ENCODE measurements at places on chromosomes 3 and 15.

- DNase-seq, result peak; percentile 67
Measured at GRCh38 chr15:66715181-66715624, 13.2 kb downstream of the SMAD6 start.

GRCh38 chr3:150515210-150515609 is 31.1 kb downstream of the SERP1 start:
- peak; percentile 7 for DNase-seq

DNA sequence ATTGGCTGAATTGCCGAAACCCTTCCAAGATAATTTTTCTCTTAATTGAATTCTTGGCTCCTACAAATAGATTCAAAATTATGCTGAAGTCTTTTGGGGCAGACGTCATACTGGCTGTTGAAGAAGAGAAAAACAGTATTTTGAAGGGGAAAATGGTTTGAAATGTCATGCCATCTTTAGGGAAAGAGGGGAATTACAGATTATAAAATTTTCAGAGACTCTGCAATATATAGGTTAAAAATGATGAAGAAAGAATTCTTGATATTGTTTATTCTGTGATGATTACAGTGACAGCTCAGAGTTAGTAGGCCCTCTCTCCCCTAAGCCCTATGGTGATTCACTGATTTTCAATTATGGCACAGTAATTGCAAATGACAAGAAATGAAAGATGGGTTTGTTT is 86.1 kb downstream of the CGNL1 start:
- no peak for DNase-seq

DNA sequence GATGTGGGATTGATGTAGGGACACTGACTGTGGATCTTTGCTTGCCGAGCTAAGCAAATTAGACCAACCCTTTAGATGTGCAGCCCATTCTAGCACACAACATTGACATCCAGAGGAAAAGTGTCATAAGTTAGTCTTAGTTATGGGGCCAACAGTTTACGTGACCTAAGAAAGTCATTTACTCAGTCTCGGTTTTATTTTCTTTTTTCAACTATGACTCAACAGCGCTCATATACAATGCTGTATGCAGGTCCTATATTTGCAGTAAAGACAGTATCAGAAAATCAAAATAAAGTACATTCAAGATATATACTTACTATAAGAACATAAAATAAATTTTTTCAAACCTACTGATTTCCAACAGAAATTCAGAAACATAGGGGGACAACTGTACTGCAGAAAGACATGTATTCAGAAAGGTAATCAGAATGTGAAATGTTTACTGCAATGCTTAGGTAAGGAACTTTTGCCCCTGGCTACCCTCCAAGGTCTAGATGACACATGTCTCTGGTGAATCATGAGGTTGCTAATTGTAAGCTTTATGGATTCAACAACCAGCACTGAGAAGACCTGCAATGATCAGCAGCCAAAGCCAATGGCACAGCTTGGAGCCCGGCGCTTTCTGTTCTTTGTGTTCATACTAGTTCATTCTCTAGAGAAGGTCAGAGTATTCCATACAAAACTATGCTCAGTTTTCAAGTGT is 317.5 kb upstream of the CNTN6 start:
- DNase-seq, result peak; percentile 55

GRCh38 chr3:195030791-195031321 is 240.1 kb downstream of the XXYLT1 start:
- DNase-seq, result peak; percentile 17

- DNase-seq, result no peak
Measured at GRCh38 chr3:167187221-167187620, 192.9 kb downstream of the ZBBX start.

DNA sequence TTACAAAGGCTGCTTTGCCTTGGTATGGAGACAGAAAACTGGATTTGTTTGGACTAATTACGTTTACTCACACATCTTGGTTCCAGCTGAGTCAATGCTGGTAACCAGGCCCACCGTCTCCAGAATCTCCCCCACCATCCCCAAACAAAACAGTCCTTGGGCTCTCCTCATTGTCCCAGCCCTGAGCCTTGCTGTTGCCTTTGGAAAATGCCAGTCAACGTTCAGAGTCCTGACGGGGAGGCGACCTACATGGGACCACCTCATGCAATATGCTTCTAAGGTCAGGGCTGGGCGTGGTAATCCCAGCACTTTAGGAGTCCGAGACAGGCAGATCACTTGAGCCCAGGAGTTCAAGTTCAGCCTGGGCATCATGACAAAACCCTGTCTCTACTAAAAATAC is 85.2 kb upstream of the IQSEC1 start:
- no peak for DNase-seq

- peak; percentile 93 for DNase-seq
Measured at GRCh38 chr3:152235709-152236298, 32.9 kb upstream of the MBNL1 start.

DNA sequence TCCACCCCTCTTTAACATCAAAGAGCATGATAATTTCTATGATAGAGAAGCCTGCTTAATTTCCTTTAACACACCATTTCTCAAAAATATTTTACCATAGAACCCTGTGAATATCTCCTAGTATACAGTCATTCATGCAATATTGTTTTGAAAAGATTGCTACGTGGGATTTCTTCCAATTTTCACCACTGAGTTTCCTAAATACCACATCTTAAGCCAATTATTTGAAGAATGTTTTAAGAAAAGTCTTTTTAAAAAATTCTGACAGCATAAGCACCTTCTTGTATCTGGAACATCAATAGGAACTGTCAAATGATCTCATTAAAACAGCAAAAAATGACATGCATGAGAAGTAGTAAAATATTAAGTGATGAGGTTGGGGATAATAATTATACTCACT is 1126.7 kb downstream of the TUSC7 start:
- DNase-seq, result no peak

Measured in kidney tubule cell (primary cell).